ENCODE measurements at places on chromosomes 12 and 14.

DNA sequence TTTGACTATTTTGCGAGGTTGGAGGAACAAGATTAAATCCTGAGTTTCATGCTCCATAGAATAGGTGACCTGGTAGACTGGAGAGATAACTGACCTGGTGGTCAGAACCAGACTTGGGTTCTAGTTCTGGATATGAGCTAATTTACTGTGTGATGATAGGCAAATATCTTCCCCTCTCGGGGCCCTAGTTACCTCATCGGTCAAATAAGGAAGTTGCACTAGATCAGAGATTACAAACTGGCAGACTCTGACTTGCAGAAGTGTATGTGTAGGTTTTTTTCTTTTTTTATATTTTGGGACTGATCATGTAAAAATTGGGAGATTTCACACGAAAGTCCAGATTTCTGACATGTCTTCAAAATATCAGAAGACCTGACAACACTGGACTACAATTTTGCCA is 37.0 kb downstream of the RPH3A start:
- no peak for DNase-seq

- DNase-seq: no peak
Measured at GRCh38 chr14:85316701-85317410, 213.1 kb upstream of the FLRT2 start.

- DNase-seq: no peak
Measured at GRCh38 chr14:51386411-51386810, 146.4 kb downstream of the TMX1 start.

GRCh38 chr12:45439039-45439438 is 223.1 kb downstream of the ANO6 start:
- DNase-seq: no peak

- DNase-seq: no peak
Measured at GRCh38 chr12:9856894-9857293, 12.3 kb downstream of the CLEC2B start.

- peak; percentile 62 for DNase-seq
Measured at GRCh38 chr12:128823916-128824839, at the start of gene SLC15A4. Gene SLC15A4 (minus strand): TSS chr12:128823958. CDS start chr12:128823943, 15 bp downstream.

DNA sequence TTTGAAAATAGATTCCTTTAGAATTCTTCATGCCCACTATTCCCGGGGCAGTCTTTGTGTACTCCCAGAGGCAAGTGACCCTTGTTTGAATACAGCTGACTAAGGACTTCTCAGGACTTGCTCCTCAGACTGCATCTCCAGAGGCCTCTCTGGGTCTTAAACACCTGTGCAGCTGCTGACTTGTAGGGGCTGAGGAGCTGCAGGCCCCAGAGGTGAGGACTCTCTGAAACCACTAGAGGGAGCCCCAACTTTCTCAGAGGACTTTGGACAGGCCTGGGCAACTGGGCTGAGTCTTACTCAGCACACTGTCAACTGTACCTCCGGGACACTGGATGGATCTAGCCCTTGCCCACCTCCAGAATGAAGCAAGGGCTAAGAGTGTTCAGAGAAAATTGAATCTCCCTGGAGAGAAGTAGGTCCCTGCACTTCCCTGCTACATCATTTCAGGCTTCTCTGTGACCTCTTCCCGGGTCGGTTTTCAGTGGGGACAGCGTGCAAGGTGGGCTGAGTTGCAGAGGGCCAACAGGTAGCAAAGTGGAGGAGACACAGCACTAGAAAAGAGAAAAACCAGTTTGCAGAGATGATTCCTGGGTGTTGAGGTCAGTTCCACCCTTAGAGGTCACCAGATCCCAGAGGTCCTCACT is 164.6 kb downstream of the TMEM117 start:
- no peak for DNase-seq

GRCh38 chr12:88743946-88744685 is 163.8 kb upstream of the KITLG start:
- DNase-seq: no peak

GRCh38 chr12:2877953-2878732 is 1.1 kb downstream of the RHNO1 start:
- no peak for DNase-seq

DNA sequence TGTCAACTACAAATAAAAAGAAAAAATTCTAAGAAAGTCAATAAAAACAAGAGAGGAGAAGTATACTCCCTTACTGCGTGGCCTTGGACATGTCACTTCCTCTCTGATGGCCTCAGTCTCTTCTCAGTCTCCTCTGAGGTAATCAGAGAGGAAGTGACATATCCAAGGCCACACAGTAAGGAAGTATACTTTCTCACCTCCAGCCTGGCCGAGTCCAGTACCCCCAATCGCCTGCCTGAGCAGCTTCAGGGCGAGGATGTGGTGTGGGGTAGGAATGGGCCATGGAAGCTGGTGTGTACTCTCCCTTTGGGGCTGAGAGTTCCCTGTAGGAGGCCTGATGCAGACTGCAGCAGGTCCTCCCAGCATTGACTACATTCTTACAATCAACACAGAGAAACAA is 15.8 kb downstream of the VDR start:
- DNase-seq: no peak

DNA sequence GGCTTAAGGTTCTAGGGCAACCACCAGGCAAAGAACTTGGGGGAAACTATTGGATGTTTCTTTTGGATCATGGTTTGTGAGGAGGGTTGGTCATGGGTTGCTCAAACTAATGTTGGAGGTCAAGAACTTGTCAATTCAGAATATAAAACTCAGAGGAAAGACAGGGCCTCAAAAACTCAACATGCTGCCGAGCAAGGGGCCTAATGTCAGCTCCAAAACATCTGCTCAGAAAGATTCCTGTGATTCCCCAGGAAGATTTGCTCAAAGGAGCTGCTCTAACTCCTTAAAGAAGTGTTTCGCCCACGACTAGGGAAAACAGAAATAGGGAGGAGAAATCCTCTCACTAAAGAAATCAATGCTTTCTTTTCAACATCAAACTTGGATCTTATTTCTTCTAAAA is 3.7 kb upstream of the IGF1 start:
- no peak for DNase-seq

GRCh38 chr14:77965919-77966435 is 166.1 kb downstream of the ADCK1 start:
- no peak for DNase-seq

Data from smooth muscle cell of the brain vasculature (primary cell).